Fibroblast of skin of right biceps (primary cell): ENCODE measurements at places on chromosomes 4 and X.

GRCh38 chr4:104728380-104729122, 233.9 kb upstream of the CXXC4 start:
- peak; percentile 78 for DNase-seq

- peak; percentile 60 for DNase-seq
Measured at GRCh38 chrX:149641835-149642234, 10.2 kb upstream of the TMEM185A start.

DNA sequence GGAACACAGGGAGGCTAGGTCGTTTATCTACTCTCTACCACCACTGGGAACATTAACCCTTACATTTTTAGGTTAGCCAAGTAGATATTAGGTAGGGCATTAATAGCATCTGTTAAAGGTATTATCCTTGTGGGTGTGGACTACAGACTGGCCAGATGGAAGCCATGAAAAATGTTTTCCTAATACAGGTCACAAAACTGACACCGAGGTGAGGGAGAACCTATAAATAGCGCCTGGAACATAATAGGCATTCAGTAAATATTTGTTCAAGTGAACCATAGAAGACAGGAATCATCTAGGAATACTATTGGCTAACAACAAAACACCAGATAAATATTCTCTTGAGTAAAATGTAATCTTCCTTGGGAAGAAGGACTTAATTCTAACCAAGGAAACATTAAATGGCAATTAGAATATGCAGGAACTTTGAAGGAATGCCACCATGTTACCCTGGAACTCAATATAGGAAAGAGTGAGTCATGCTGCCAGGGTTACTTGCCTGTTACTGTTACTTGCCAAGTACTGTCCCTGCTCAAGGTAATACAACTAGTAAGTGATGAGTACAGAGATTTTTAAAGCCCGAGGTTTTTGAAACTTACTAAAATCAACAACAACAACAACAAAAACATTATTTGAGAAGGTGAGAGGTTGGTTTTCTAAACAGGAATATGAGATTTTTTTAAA, 79.0 kb downstream of the SOX3 start:
- DNase-seq, result no peak

DNA sequence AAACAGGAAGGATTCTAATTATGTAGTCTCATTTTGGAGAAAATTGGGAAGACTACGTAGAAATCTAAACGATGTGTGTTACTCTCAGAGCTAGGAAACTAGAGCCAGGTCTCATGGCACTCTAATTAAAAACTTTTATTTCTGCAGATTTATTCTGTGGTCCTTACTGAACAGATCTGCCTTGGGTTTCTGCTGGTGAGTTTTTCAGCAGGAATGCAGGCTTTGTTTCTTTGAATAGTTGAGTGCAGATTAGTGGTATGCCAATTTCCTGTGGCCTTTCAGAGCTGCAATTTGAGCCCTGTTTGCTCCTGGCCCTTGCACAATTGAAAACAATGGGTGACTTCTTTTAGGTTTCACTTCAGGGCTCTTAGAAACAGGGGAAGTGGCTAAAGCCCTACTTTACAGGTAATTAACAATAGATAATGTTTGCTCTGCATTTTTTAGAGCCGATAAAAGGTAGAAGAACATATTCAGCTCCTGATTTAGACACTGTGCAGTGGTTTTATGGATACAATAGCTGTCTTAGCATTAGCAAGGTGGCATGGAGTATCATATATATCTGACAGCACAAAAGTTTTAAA, 21.8 kb downstream of the SPRY1 start:
- peak; percentile 92 for DNase-seq

- no peak for DNase-seq
Measured at GRCh38 chr4:153004081-153004850, 68.1 kb downstream of the FHDC1 start.

- DNase-seq, result no peak
Measured at GRCh38 chr4:110364911-110365520, 110.9 kb upstream of the ENPEP start.

- DNase-seq, result peak; percentile 79
Measured at GRCh38 chr4:74394476-74395136, 29.7 kb downstream of the EREG start.

GRCh38 chr4:41072021-41072777, 142.1 kb downstream of the APBB2 start:
- no peak for DNase-seq

DNA sequence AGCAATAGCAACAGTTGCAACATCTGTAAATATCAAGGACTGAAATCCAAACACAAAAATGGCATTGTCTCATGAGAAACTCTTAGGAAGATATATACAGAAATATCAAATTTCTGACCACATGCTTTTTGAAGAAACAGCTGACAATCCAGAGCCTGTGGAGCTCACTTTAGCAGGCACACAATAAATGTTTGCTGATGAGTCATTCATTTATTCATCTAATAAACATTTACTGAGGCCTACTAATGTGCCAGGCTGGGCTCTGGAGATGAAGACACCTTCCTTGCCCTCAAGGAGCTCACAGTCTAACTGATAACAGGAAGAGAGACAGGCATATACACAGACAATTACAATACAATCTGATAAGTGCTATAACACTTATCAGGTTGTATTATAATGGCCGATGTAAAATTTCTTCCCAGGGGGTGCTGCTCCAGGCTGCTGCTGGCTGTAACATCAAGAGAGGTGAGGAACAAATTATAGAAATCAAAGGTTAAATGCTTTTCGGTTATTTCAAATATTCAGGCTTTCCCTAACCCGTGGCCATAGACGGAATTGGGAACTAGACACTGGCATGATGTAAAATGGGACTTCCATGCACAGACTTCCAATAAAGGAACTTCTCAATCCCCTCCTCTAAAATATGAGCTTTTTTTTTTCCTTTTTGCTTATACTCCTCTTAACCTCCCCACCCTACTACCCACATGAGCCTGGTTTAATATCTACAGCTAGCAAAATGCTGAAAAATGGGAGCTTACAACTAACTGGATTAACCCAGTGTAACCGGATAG, 16.8 kb upstream of the ZCCHC13 start:
- peak; percentile 34 for DNase-seq

GRCh38 chr4:25441519-25442117, 64.6 kb downstream of the ANAPC4 start:
- peak; percentile 56 for DNase-seq

GRCh38 chrX:24024819-24025740, 1.9 kb downstream of the KLHL15 start:
- DNase-seq, result peak; percentile 95

GRCh38 chr4:127015667-127016117, 617.1 kb upstream of the INTU start:
- no peak for DNase-seq

- DNase-seq, result peak; percentile 61
Measured at GRCh38 chrX:97860226-97860625, 976.5 kb downstream of the RPA4 start.

GRCh38 chr4:47531241-47531953, 46.3 kb downstream of the ATP10D start:
- DNase-seq, result peak; percentile 88

GRCh38 chr4:54941994-54942552, 183.3 kb downstream of the KDR start:
- DNase-seq, result no peak

GRCh38 chrX:56248492-56248891, 16.3 kb downstream of the KLF8 start:
- DNase-seq, result peak; percentile 16

DNA sequence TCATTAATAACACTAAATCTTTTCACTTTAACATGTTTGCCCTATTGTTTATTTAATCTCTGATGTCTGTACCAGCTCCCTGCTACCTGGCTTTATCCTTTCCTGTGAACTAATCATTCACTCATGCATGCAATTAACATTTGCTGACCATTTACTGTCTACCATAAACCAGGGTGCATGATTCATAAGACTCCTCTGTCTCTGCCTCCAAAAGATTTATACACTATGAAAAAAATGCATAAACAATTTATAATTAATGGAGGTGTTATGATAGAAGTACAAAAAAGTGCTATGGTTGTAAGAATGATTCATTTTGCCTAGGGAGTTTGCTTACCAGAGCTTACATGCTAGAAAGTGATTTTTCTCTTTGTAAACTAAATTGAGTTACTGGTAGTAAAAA, 24.5 kb upstream of the CPEB2 start:
- DNase-seq, result no peak

DNA sequence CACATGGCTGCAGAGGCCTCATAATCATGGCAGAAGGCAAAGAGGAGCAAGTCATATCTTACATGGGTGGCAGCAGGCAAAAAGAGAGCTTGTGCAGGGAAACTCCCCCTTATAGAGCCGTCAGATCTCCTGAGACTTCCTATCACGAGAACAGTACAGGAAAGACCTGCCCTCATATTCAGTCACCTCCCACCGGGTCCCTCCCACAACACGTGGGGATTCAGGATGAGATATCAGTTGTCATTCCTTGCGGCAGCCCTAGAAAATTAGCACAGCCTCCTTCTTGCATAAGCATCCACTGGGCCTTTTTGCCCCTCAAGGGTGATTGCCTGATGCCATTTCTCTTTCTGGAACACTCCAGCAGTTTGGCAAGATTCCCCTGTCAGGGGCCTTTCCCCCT, 61.7 kb upstream of the STX18 start:
- no peak for DNase-seq

- DNase-seq, result peak; percentile 42
Measured at GRCh38 chr4:48093991-48094416, 40.0 kb downstream of the TXK start.

DNA sequence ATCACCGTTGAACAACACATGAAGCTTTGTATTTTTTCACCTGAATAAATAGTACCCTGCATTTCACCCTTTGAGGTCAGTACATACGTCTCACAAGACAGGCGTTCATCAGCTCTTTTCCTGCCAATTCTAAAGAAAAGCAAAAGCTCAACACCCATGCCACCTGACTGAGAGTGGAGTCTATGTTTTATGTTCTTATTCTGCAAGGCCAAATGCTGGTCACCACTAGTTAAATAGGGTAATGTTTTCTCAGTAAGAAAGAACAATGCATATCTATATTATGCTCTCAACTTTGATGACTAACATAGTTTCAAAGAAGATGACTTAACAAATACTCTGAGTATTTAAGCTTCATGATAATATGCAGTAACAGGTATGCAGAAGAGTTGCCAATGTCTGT, 336.3 kb upstream of the BMP3 start:
- no peak for DNase-seq

DNA sequence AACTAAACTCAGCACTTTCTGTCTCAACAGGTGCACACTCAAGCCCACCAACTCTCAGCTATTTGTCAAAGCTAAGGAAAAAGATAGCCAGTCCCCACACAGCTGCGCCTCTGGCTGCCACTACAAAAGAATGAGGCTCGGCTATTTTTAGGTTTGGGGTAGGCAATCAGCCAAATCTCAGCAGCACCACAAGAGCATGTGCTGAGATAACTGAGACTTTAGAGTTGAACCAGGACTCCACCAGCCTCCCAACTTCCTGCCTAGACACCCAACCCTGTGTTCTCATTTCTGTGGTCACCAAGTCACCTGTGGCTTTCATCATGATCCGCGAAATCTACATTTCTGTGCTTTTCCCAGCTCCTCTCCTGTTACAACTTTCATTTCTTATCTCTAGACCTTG, 28.0 kb downstream of the DMD start:
- peak; percentile 59 for DNase-seq

DNA sequence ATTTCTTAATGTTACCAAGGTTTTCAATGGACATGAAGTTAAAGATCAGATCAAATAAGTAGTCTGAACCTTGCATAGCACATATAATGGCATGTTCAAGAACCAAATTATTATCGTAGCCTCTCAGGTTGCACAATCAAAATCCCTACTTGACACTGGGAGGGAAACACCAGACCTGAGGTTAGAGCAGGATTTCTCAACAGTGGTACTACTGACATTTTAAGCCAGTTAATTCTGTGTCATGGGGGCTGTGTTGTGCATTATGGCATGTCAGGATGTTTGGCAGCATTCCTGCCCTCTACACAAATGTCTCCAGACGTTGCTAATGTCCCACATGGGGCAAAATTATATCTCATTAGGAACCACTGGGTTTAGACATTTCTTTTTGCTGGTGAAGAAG, 20.8 kb downstream of the RLIM start:
- DNase-seq, result peak; percentile 2

GRCh38 chr4:88969271-88969670, 87.7 kb downstream of the FAM13A start:
- no peak for DNase-seq

GRCh38 chrX:23276475-23276874, 58.2 kb upstream of the PTCHD1 start:
- DNase-seq, result no peak

- no peak for DNase-seq
Measured at GRCh38 chr4:129842096-129842495, 746.1 kb downstream of the C4orf33 start.

- no peak for DNase-seq
Measured at GRCh38 chrX:17860811-17861488, at the start of gene RAI2. RAI2 (minus strand) TSS chrX:17861298; CDS start chrX:17802010, 59,288 bp downstream.

GRCh38 chr4:62434921-62435320, 1234.8 kb downstream of the ADGRL3 start:
- no peak for DNase-seq

DNA sequence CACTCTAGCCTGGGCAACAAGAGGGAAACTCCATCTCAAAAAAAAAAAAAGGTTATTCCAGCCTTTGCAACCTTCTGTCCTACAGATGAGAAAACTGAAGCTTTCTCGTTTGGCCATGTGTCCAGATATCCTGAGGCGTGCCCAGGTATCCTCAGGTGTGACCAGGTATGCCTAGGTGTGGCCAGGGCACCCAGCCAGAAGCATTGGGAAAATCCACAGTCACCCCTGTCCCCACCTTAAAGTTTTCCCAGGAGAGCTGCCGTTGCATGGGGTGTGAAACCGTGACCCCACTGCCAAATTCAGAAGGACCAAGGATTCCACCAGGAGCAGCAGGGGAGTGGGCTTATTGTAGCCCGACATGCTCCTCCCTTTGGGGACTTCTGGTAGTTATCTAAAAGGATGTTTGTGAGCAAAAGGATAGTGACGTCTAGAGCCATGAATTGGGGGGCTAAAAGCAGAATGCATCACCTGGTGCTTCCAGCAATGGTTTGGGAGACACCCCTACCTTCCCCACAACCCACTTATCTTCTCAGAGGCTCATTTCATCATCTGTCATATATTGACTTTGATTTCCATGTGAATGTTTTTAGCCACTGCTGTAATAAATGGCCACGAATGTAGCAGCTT, 4.0 kb upstream of the DHRSX start:
- no peak for DNase-seq

GRCh38 chr4:105542039-105542438, 10.4 kb upstream of the ARHGEF38 start:
- no peak for DNase-seq

- no peak for DNase-seq
Measured at GRCh38 chrX:78673246-78673645, 14.1 kb upstream of the RTL3 start.

- DNase-seq, result peak; percentile 93
Measured at GRCh38 chr4:73450398-73451004, 14.5 kb downstream of the AFP start.

DNA sequence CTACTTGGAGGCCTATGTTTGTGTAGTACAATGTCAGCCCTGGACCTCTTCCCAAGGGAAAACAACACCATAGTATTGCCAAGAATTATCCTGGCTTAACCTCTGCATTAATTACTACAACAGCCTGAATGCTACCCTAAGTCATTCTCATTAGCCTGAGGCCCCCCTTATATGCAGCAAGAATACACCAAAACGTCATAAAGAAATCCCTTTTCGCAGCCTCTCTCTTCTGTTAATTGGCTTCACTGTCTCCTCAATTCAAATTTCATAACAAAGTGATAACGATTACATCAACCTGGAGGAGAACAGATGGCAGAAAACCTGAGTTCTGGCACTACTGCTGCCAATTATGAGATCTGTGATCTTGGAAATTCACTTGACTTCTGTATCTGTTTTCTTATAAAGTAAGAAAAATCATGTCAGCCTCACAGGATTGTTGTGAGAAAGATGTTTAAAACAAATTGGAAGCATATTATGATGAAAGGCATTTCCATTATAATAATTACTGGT, 1663.1 kb downstream of the STIM2 start:
- DNase-seq, result no peak
